Eye (tissue), 1 donor: ENCODE measurements at places on chromosomes 2 and 18.
A peak's percentile ranks its signal among the peaks of the same experiment; 100 is the strongest.

DNA sequence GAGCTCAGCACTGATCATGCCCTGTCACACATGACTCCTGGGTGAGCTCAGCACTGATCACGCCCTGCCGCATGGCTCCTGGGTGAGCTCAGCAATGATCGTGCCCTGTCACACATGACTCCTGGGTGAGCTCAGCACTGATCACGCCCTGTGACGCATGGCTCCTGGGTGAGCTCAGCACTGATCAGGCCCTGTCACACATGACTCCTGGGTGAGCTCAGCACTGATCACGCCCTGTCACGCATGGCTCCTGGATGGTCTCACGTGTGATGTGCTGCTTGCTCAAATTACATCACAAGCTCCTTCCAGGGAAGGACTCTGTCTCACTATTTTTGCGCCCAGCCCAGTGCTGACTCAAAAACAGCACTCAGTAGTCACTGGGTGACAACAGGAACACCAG, 258.0 kb downstream of the HDAC4 start:
- no peak for DNase-seq

GRCh38 chr2:123648016-123648415, 377.1 kb upstream of the CNTNAP5 start:
- DNase-seq: no peak

DNA sequence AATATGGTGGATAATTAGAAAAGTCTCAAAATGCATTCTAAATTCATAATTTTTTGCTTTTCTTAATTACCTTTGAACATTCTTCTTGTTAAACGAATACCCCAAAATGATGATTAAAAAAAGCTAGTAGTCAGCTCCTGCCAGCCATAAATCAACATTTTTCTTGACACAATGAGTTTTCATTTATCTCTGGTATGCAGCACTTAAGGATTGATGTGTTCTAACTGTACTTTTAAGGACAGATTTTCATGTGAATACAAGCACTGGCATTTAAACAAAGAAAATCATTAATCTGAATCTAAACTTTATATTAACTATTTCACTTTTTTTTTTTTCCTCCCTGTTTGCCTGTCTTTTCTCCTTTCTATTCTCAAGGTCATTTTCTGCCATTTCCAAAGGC, 976.8 kb downstream of the TMEM182 start:
- DNase-seq: no peak

- DNase-seq: no peak
These were observed 9.8 kb upstream of the DNAJC27 start for GRCh38 chr2:24981411-24982136.

GRCh38 chr2:31075941-31076590, 62.2 kb downstream of the GALNT14 start:
- no peak for DNase-seq

DNA sequence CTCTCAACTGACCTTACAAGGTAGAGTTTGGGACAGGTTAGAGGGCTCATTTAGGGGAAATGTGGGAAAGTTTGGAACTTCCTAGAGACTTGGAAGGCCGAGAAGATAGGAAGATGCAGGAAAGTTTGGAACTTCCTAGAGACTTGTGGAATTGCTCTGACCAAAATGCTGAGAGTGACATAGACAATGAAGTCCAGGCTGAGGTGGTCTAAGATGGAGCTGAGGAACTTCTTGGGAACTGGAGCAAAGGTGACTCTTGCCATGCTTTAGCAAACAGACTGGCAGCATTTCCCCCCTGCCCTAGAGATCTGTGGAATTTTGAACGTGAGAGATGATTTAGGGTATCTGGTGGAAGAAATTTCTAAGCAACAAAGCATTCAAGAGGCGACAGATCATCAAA, 258.9 kb upstream of the GULP1 start:
- no peak for DNase-seq

DNA sequence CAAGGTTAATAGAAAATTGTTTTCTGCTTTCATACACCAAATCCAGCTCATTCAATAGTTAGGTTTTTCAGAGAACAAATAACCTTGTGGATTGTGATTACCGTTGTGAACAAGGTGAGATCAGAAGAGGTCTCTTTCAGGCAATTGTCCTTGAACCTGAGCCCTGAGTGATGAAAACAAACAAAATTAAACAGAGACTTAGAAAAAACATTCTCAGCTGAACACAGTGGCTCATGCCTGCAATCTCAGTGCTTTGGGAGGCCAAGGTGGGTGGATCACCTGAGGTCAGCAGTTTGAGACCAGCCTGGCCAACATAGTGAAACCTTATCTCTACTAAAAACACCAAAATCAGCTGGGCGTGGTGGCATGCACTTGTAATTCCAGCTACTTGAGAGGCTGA, 68.1 kb downstream of the HNMT start:
- no peak for DNase-seq

DNA sequence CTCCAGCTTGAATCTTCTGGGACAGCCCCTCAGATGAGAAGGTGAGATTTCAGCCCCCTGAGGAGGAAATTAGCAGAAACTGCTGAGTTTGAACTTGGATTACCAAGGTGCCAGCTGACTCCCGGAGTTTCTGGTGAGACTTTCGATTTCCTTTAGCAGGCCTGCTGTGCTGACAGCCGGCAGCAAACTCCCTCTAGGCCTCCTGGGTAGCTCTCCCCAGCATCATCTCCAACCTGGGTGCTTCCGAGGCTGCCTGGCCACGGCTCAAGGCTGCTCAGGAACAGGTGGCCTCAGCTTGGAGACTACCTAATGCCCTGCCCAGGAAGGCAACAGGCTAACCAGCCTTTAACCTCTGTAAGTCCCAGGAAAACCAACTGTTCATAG, 16.5 kb downstream of the SDC1 start:
- DNase-seq: no peak

GRCh38 chr2:42923580-42924417, 131.4 kb upstream of the HAAO start:
- no peak for DNase-seq

- no peak for DNase-seq
These were observed 2.2 kb downstream of the IMPACT start for GRCh38 chr18:24428709-24429108.

DNA sequence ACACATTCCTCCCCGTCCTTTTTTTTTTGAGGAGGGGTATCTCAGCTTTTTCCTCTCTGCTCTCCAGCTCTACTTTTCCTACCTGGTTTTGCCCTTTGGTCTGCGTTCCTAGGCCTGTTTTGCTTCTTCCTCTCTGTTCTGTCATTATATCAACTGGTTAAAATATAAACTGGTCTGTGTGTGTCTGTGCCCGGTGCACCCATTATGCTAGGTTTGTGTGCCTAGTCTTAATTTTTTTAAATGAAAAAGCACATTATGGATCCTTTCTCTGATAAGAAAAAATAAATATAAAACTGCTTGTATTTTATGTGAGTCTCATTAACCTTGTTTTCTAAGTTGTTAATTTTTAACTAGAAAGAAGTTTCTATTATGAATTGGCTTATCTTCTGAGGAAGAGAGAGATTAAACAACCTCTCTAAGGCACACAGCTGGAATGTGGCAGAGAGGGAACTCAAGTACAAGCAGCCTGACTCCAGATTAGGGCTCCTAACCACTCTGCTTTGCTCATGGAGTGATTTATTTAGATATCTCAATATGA, 17.4 kb downstream of the SLC38A11 start:
- no peak for DNase-seq

- DNase-seq: no peak
These were observed 50.5 kb downstream of the ZNF532 start for GRCh38 chr18:58915006-58915799.

- DNase-seq: peak; percentile 93
These were observed 45.5 kb upstream of the SCN7A start for GRCh38 chr2:166539340-166540162.

GRCh38 chr2:72144274-72144631, 3.4 kb downstream of the CYP26B1 start:
- DNase-seq: peak; percentile 60

DNA sequence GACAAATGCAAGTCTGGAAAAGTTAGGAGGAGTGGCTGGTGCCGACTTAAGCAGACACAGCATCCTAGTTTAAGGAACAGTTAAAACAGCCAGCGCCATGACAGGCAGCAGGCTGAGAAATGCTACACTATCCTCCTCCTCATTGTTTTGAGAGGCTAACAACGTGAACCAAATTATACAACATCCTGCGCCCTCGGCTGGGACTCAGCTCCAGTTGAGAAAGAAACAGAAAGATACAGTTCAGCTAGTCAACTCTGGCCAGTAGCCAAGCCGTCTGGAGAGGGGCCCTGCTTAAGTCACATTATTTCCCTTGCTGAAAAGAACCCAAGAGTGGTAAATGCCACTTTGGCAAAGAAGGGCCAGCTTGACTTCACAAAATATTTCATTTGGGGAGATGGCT, 90.2 kb downstream of the BCL11A start:
- peak; percentile 47 for DNase-seq

- DNase-seq: no peak
These were observed 602.1 kb upstream of the SYT4 start for GRCh38 chr18:43879415-43879814.

DNA sequence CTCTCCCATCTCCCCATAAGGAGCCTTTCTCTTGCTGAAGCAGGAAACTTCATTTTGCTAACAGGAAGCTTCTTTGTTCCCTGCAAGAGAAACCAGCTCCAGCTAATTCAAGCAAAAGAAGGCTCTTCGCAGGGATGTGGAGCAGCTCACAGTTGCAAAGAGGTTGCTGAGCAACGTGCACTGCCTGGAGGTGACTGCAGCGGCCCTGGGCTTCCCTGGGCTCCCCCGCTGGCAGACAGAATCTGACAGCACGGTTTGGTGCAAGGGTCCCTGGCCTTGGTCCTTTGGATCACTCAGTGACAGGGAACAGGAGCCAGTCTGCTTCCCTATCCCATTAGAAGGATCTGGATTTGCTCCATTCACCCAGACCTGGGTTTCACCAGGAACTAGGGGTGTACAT, 25.8 kb downstream of the GPR55 start:
- DNase-seq: peak; percentile 65
